ENCODE measurements at places on chromosomes 7 and 10. TPM values are rescaled to one million over a fixed set of nuclear protein-coding genes. Genes with fewer than 3 reads are reported as not detected.

GRCh38 chr7:105791926-105792325 is 84.5 kb downstream of the ATXN7L1 start:
- peaks cover 49% of the 10 kb centered on the region for H3K4me1 ChIP-seq
- DNase-seq: peak; percentile 73
- no peaks in the 10 kb centered on the region for H3K36me3 ChIP-seq

DNA sequence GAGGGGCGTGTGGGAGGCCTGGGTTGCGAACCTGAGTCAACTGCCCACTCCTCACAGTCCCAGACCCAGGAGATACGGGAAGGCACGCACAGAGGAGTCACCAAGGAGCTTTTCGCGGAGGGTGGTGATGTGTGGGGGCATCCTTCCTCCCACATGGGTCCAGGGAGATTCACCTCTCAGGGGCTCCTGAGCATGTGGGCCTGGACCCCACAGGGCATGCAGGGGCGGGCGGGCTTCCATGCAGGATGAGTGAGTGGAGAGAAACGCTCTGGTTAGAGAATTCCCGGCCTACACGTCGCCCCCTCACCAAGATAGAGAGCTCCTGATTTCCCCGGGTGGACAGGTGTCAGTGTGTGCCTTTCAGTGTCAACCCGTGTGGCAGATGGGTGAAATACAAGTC is 641.7 kb upstream of the FZD8 start:
- no peak overlapping the region for H3K4me3 ChIP-seq
- DNase-seq: no peak
- no peaks in the 10 kb centered on the region for H3K36me3 ChIP-seq
- no peaks in the 10 kb centered on the region for H3K27me3 ChIP-seq
- H3K4me1 ChIP-seq: no peaks in the 10 kb centered on the region

GRCh38 chr10:124710266-124710881 is 33.8 kb downstream of the FAM53B start:
- DNase-seq: no peak
- H3K36me3 ChIP-seq: peaks cover 4% of the 10 kb centered on the region
- no peak overlapping the region for H3K27ac ChIP-seq
- no peak overlapping the region for H3K4me3 ChIP-seq
- H3K4me1 ChIP-seq: peaks cover 13% of the 10 kb centered on the region
- no peaks in the 10 kb centered on the region for H3K27me3 ChIP-seq

Gene EN2
- 0.09 TPM for polyA plus RNA-seq

- peak overlapping the region; percentile 83 for H3K4me3 ChIP-seq
- no peak for DNase-seq
- peaks cover 2% of the 10 kb centered on the region for H3K27me3 ChIP-seq
- no peaks in the 10 kb centered on the region for H3K36me3 ChIP-seq
These were observed 945 bp downstream of the ADO start for GRCh38 chr10:62805231-62806099.

Gene MMD2
- not detected for polyA plus RNA-seq

DNA sequence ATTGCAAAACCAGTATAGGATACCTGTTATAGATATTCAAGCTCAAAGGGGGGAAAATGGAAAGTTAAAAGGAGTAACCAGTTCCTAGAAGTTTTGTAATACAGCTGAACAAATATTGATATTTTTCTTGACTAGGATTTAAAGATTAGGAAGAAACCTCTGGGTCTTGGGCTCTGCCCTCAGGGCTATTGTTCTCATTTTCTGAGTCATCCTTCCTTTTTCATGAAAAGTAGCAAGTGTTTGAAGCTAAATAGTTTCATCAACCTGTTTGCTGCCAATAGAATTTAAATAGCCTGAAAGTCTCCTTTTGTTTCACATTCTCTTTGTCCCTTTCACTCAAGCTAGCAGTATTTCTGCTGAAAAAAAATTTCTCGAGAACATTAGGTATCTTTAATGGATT is 1061.1 kb upstream of the GHITM start:
- no peak overlapping the region for H3K4me3 ChIP-seq
- no peaks in the 10 kb centered on the region for H3K27me3 ChIP-seq
- no peaks in the 10 kb centered on the region for H3K36me3 ChIP-seq

GRCh38 chr7:105766421-105767073 is 109.9 kb downstream of the ATXN7L1 start:
- no peaks in the 10 kb centered on the region for H3K27me3 ChIP-seq
- H3K36me3 ChIP-seq: peaks cover 2% of the 10 kb centered on the region
- no peak overlapping the region for H3K4me3 ChIP-seq
- no peak for DNase-seq
- H3K4me1 ChIP-seq: peaks cover 6% of the 10 kb centered on the region

DNA sequence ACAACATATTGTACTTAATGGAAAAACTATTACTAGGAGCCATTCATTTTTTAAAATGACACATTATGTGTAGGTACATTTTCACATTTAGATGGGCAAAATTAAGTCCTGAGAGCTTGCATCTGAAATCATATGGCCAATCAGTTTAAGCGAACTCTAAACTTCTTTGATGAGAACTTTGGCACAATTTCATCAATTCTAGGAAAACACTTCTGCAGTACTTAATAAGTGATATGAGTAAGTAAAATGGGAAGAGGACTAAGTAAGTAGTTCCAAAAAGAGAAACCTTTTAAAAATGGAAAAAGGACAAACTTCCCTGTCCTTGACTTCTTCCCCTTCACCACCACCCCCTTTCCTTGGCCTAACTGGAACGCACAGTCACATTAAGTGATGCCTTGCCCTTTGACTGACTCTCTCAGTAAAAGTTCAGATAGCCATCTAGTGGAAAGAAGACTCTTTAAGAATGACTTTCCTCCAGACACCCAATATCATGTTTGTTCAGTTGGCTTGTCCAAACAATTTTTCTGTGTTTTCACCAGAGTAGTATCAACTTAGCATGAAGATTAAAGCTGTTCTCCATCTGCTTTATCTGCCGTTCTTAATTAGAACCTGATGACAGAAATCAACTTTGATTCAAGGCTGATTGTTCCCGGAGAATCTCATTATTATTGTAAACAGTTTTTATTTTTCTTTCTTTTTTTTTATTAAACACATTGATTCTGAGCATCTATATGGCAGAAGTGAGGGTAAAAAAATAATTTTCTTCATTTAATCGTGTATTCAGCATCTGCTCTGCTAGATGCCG is 45.1 kb downstream of the CNNM2 start:
- DNase-seq: no peak
- no peak overlapping the region for H3K4me3 ChIP-seq
- H3K36me3 ChIP-seq: no peaks in the 10 kb centered on the region
- H3K4me1 ChIP-seq: peaks cover 5% of the 10 kb centered on the region
- H3K27ac ChIP-seq: no peak overlapping the region

- H3K27ac ChIP-seq: no peak overlapping the region
- H3K4me1 ChIP-seq: no peaks in the 10 kb centered on the region
- H3K4me3 ChIP-seq: no peak overlapping the region
- H3K27me3 ChIP-seq: no peaks in the 10 kb centered on the region
These were observed 839.7 kb downstream of the CNTNAP2 start for GRCh38 chr7:146956321-146956720.

- H3K27me3 ChIP-seq: no peaks in the 10 kb centered on the region
- no peaks in the 10 kb centered on the region for H3K36me3 ChIP-seq
- peaks cover 10% of the 10 kb centered on the region for H3K4me1 ChIP-seq
- H3K4me3 ChIP-seq: no peak overlapping the region
These were observed 40.3 kb downstream of the TSPAN15 start for GRCh38 chr10:69491611-69492010.
